ENCODE measurements at places on chromosomes 7 and 10. TPM values are rescaled to one million over a fixed set of nuclear protein-coding genes. Genes with fewer than 3 reads are reported as not detected.

ELAPOR2 gene
- 122 TPM for total RNA-seq

C10orf67 gene
- total RNA-seq: not detected

GRCh38 chr7:39623732-39624441, 515 bp downstream of the RALA start:
- H3K27me3 ChIP-seq: peaks cover 12% of the 10 kb centered on the region
- H3K4me3 ChIP-seq: peak overlapping the region; percentile 96
- H3K4me1 ChIP-seq: peaks cover 26% of the 10 kb centered on the region
- H3K36me3 ChIP-seq: no peaks in the 10 kb centered on the region
- peak overlapping the region; percentile 97 for H3K27ac ChIP-seq

DNA sequence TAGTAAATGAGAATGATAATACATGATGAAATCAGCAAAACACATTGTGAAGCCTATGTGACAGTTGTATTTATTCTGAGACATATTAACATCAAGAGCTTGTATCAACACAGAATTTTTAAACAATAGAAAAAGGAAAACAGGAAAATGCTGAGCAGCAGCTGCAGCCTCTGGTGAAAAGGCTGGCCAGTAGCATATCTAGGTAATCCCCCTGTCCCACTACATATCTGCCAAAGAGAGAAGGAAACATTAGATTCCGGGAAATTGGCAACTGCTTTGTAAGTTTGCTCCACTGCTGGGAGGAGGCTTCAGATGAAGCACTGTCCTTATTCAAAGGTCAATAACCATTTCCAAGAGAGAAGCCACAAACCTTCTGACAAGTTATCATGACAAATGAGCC, 89.4 kb downstream of the RALA start:
- no peak overlapping the region for H3K27ac ChIP-seq
- H3K4me1 ChIP-seq: peaks cover 8% of the 10 kb centered on the region
- H3K36me3 ChIP-seq: peaks cover 21% of the 10 kb centered on the region
- no peak overlapping the region for H3K4me3 ChIP-seq

- H3K27ac ChIP-seq: no peak overlapping the region
- H3K27me3 ChIP-seq: no peaks in the 10 kb centered on the region
- no peak overlapping the region for H3K4me3 ChIP-seq
- H3K4me1 ChIP-seq: peaks cover 9% of the 10 kb centered on the region
- H3K36me3 ChIP-seq: peaks cover 4% of the 10 kb centered on the region
Observed at GRCh38 chr7:139771001-139771956, 6.5 kb downstream of the HIPK2 start.

All from glutamatergic neuron (in vitro differentiated cells).